Fibroblast of the conjunctiva (primary cell): ENCODE measurements at places on chromosomes 1 and 21.

GRCh38 chr1:62597281-62597680, at the start of gene ANGPTL3:
Gene ANGPTL3 (plus strand): TSS chr1:62597520. CDS start chr1:62597567, 47 bp downstream.
- no peak for DNase-seq

GRCh38 chr21:43884861-43885417, 19.9 kb downstream of the AGPAT3 start:
- DNase-seq: no peak

DNA sequence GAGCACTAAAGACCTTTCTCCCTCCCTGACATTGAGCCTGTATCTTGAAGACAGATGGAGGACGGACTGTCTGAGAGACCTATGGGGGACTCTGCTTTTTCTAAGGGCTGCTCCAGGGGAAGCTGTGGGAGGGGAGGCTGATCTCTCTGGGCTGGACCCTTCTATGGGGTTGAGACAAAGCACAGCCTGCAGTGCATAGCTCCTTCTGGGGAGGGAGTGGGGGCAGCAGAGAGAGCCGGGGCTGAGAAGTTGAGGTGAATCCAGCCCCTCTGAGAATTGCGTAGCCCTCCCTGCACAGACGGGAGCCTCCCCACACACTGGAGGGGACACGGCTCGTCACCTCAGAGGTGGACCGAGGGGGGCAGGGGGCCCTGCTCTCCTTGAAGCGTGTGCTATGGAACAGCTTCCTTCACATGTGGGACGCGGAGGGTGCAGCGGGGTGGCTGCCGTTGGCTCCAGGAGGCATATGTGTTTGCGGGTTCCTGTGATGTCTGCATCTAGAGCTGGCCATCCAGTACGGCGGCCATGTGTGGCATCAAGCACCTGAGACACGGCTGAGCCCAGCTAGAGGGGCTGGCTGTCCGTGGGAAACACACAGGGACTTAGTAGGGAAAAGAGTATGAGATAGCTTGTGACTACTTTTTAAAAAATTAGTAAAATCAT, 299.1 kb downstream of the CAMTA1 start:
- no peak for DNase-seq

DNA sequence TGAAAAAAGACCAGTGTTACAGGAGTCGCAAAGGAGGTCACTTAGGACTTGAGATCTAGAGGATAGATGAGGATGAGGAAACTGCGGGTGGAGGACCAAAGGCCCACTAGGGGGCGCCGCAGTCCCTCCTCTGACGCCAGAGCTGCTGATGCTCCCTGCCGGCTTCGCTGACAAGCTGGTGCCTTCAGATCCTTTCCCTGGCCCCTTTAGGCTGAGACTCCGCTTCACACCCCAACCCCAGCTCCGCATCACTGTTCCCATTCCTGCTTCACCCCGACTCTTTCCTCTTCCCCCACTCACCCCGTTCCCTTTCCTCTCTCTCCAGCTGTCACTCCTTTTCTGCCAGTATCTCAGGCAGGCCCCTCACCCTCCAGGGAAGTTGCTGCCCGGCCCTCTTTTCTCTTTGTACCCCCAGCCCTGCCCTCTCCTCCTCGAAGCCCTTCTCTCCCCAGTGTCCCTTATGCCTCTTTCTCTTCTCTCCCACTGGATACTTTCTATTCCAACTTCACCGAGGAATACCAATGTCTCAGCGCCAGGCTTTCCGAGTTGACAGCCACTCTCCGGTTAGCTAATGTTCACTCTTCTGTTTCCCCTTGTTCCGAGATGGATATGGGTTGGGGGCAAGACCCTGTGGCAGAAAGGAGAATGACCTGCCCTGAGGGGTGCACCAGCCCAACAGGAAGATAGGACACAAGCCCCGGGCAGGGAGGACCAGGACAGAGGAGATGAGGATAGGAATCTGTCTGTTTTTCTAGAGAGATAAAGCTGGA, 4.5 kb downstream of the KCNJ9 start:
- DNase-seq: peak; percentile 60

DNA sequence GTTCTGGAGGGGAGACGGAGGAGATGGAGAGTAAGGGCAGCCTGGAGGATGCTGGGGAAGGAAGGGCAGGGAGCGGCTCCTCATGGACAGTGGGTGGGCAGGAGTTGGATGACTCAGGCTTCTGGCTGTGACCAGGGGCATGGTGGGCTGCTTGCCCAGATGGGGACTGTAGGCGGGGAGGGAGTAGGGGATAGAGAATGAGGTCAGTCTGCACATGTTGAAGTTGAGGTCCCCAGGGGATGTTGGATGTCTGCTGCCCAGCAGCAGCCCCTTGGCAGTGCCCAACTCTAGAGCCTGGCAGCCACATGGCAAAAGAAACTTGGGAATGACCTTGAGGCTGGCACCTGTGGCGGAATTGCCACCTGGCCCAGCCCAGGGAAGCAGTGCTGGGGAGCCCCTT, 6.4 kb downstream of the SELENON start:
- DNase-seq: peak; percentile 74

DNA sequence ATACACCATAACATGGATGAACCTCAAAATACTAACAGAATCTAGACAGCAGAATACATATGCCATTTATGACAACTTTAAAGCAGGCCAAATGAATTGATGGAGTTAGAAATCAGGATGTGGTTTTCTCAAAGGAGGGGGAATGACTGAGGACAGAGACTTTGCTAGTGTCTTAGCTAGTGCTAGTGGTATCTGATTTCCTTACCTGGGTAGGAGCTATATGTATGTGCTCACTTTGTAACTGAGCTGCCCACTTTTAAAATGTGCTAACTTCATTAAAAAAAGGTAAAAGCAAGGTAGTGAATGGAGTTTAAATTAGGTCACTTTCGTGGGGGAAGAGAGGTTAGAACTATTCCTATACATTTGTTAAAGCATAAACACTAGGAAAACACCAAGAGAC, 2.6 kb downstream of the GTF2B start:
- DNase-seq: no peak

DNA sequence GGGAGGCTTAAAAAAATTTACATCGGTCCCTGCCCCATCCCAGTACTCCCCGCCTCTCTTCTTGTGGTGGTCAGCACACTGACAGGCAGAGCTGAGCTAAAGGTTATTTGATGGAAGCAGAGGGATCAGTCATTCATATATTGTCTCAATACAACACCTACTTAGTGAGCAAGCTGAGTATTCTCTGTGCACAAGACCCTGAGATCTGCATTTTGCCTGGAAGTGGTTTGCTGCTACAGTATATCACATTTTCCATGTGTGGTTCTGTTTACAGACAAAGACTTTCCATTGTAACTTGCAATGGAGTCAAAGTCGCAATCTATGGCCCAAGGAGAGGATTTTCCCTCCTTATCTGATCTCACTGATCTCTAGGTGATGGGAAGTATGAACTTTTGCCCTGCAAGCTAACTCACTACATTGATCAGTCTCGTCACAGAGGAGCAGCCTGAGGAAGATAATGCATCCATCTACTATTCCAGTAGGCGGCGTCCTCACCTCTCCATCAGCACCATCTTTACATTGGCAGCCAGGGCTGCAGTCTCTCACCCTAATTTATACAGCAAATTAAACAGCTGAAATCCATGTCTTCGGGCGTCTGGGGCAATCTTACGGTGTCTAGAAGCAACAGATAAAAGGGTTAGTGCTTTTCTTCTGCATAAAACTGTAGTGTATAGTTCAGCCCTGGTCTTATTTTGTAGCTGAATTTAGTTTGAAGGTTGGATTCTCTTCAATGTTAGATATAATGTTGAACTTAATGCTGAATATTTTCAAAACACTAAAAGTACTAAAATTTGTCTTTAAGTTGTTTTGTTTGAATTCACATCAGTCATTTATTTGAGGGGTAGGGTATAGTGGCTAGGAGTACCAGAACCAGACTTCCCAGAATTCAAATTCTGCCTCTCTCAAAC, 3.2 kb upstream of the TRAF5 start:
- peak; percentile 55 for DNase-seq

GRCh38 chr1:95068956-95069709, 3.6 kb downstream of the ALG14 start:
- no peak for DNase-seq

DNA sequence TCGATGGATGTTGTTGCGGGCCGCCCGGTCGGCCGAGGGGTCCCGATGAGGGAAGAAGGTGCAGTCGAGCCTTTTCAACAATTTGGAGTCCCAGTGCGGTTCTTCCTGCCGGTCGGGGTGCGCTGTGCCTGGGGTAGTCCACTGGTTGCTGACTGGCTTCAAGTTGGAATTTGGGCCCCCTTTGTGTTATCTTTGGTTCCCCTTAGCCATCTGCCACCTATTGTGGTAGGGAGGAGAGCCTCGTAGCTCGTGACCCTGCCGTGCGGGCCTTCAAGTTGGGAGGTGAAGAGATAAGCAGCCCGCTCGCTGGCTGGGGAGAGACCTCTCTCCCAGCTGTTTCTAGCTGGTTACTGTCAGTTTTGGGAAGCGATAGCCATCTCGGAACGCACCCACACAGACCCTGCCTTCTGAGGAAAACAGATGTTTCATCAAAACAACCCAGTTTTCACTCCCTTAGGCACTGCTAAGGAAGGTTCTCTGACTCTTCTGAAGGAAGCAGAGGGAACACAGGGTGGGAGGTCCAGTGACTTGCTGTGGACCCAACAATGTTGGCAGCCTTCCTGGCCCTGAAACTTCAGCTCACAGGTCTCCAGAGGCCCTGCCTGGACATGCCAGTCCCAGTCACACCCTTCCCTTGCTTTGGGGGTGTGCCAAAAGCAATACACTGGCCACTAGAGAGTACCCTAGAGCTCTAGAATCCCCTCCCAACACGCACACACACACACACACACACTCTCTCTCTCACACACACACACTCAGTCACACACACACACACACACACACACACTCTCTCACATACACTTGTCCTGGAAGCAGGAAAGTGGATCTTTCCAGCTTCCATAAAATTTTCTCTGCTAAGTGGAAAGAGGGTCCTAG, 1.0 kb downstream of the BTG2 start:
- peak; percentile 88 for DNase-seq

DNA sequence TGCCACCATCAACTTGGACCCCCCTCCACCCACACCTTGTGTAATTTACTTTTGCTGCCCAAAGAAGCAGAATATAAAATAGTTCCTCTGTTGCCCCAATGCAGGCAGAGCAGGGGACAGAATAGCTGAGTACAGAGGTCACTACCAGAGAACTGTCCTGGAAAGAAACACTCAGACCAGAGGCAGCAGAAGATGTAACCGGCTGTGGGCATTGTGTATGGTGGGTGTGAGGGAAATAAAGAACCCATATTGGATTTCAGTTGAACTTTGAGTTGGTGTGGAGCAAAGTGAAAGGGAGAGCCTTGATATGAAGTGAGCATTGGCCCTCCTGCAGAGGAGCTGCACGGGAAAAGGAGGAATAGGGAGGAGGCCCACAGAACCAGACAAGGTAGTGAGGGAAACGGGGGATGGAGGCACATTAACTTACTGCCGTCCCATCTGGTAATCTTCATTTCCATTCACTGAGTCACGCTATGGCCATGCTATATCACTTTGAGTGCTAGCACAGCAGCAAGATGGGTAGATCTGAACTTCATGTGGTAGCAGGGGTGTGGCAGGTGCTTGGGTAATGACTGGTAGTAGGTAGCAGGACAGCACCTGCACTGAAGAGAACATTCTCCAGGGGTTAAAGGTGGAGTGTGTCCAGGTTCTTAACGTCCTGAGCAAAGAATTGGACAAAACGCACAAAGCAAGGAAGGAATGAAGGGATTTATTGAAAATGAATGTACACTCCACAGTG, 56.3 kb upstream of the FBXO28 start:
- DNase-seq: no peak

- DNase-seq: no peak
Measured at GRCh38 chr1:154837672-154838171, 32.4 kb downstream of the KCNN3 start.

- DNase-seq: no peak
Measured at GRCh38 chr1:170716835-170717429, 53.0 kb downstream of the PRRX1 start.

- no peak for DNase-seq
Measured at GRCh38 chr1:204706838-204707509, 21.4 kb upstream of the LRRN2 start.

DNA sequence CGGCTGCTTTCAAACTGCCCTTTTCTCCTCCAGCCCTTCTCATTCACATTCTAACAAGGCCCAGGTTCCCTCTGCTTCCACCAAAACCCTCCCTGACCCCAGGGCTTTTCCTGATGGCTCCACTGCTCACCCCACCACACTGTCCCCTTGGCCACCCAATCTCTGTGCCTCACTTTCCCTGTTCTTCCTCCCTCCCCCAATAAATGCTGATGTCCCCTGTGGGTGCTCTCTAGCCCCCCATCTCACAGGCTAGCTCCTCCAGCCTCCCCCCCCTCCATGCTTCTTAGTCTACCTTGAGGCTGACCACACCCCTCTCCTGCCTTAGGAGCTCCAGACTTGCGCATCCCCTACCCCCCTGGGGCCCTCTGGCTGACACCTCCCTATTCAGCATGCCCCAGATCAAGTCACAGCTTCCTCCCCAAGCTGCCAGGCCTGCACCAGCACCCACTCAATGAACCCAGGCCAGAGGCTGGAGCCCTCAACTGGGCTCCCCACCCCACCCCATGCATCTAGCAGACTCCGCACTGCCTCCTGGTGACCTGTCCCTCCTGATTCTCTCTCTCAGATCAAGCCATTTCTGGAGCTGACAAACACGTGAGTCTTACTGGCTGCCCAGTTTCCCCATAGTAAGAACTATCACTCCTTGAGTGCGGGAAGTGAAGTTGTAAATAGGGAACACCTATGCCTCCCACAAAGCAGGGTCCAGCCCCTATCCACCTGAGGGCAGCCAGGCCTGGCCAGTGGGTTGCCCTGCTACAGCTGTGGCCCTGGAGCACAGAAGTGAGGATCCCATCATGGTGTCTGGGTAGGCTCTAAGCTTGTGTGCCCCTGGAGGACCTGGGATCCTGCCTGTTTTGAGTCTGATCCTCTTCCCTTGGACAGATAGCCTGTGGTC, 117.9 kb downstream of the DMRTB1 start:
- DNase-seq: no peak

DNA sequence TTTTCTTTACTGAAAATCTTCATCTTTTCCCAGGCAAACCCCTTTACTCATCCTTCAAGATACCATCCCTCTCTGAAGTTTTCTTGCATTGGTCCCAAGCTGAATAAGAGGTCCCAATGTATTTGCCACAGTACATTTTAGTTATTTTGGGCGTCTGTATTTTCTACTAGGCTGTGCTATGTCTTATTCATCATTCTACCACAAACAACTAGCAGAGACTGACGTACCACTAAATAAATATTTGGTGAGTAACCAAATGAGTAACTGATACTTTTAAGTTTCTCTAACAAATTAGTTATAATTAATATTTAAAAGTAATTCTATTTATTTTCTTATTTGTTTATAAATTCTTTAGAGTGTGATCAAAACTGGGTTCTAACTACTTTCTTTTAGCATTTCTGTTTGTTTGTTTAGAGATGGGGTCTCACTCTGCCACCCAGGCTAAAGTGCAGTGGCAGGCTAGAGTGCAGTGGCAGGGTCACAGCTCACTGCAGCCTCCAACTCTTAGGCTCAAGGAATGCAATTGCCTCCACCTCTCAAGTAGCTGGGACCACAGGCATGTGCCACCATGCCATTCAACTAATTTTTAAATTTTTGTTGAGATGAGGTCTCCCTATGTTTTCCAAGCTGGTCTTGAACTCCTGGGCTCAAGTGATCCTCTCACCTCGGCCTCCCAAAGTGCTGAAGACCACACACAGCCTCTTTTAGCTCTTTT, 33.1 kb downstream of the NDC1 start:
- DNase-seq: no peak
